ENCODE measurements at places on chromosomes 12 and 14.

DNA sequence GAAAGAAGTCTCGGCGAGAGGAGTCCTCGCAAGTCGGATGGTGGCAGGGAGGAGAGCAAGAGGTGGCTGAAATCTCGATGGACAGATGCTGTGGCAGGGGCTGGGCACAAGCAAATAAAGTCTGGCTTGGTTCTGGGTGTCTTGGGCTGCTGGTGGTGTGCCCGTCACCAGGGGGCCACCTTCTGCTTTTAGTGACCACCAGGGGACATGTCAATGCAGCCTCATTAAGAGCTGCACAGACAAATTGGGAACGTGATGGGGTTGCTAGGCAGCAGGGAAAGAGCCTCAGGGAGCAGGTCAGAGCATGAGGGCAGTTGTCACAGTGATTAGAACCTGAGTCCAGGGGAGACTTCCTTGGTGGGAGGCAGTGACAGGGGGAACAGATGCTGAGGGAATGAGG, 44.0 kb downstream of the LRRC74A start:
- DNase-seq = no peak

DNA sequence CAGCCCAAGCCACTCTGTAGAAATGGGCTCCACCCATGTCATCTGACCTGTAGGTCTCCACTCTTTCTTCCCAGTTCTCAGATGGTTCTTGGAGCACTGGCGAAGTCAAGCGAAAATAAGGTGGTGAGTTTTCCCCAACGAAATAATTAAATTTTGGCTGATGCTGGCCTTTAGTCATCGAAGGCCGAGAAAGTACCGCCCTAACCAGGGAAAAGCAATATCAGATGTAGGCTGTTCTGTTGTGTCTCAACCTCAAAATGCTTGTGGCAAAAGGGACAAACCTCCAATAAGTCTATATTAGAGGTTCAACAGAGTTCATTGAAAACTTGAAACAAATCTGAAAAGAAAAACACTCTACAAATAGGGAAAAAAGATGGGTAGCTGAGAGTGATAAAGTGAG, 48.6 kb upstream of the BCAT1 start:
- DNase-seq = no peak

DNA sequence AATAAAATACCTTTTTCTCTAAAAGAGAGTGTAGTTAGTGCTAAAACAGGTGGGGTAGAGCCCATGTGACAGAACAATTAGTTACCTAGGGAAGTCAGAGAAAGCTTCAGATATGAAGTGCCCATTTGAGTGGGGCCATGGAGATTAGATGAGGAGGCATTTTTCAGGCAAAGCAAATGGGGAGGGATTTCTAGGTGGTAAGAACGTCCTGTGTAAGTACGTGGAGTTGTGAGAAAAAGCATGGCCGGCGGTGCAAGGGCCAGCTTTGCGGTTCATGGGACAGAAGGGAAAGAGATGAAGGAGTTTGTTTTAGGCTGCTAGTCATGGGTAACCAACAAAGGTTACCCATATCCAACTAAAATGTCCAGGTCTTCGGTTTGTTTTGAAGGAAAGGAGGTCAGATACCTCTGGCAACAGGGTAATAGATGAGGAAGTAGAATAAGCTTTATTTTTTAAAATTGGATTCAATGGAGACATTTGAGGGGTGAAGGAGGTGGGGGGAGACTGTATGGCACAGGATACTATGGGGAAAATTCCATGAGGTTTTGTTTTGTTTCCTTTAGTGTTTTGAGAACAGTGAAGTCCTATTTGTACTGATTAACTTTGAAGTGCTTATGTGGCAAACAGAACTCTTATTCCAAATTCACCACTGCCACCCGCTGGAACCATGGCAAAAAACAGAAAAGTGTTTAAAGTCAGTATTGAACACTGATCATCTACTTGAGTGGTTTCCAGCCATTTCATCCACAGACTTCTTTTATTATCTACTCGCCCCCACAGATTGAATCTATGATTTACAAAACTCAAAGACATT, 10.0 kb upstream of the SNRPF start:
- DNase-seq = no peak

- DNase-seq = no peak
Measured at GRCh38 chr12:93664573-93665138, 12.5 kb upstream of the CRADD start.

- no peak for DNase-seq
Measured at GRCh38 chr12:126910570-126910969, 1356.4 kb upstream of the TMEM132C start.

GRCh38 chr12:82857911-82858533, 171.3 kb downstream of the TMTC2 start:
- no peak for DNase-seq

DNA sequence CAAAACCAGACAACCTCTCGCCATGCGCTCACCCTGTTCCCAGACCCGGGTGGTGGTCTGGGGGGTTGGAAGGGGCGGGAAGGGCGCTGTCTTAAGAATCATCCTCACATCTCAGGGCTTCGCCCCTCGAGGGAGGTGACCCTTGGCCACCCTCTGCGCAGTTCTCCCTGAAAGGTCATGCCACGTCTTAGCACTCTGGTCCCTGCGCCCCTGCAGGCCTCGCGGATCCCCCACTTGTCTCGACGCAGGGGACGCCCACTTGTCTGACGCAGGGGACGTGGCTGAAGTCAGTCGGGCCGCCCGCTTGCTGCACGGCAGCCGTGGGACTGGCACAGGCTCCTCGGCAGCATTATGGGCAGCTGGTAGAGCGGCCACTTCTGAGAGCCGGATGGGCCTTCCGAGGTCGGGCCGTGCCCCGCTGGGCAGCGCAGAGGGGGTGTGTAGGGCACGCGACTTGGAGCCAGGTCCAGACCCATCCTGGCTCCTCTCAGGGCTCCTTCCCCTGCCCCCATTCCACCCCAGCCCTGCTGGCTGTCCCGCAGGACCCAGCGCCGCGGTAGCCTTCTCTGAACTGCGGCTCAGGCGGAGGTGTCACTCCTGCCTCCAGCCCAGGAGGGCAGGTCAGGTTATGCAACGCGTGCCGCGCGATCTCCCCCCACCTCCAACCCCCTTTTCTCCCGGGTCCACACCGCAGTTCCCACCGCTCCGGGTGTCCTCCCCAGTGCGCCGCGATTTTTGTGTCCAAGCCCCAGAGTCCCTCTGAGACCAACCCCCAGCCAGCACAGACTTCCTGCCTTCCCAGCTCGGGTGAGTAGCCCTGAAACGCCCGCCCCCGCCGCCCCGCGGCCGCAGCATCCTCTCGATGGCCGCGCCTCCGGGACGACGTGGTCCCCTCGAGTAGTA, 40.9 kb upstream of the CAPRIN2 start:
- DNase-seq = peak; percentile 54

DNA sequence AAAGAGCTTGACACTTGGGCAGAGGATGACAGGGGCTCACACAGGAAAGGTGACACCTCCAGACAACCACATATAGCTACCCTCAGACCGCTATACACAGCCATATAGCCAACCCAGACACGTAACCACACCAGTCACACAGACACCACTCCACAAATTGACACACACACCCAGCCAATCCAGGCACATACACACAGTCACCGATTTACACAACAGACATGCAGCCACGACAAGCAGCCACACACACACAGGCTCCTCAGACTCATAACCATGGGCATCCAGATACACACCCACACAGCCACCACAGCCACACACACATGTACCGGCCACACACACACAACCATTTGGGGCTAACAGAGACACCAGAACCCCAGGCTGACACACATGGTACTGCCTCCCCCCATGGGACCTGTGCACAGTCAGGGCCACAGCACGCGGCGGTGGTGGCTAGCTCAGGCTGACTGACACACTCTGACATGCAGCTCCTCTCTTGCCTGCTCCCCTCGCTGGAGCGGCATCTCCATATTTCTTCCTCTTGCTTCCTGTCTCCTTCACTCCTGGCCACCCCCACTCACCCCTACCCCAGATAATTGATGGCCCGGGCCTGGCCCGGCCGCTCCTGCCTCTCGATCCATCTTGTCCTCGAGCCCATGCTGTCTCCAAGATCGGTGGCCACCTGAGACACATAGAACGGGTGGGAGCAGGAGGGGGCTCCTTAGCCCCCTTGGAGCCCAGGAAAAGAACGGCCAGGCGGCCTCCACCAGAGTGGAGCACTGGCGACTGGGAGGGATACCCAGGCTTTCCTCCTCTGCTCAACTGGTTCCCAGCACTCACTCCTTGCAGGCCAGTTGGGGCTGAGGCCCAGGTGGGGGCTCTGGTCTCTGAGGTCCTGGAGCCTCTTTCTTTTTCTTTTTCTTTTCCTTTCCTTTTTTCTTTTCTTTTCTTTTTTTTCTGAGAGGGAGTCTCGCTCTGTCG, 6.0 kb upstream of the SHMT2 start:
- no peak for DNase-seq

- DNase-seq = peak; percentile 71
Measured at GRCh38 chr14:61894452-61895077, 132.3 kb downstream of the SNAPC1 start.

- DNase-seq = no peak
Measured at GRCh38 chr14:104437703-104438102, 141.9 kb upstream of the C14orf180 start.

DNA sequence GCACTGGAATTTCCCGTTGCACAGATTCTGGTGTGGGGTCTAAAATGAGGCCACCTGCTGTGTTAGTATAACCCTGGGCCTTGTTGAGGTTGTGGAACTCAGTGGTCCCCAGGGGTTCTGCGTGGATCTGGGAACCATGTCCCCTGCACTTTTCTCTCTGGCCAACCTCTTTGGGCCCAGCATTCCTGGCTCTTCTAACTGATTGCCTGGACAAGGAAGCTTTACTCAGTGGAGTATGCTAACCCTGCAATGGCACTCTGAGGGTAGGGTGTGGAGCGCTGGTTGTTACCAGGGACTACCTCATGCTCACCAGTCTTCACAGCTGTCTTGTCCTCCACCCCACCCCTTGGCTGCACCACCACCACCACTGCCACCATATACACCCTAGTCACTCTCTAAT, 39.2 kb downstream of the CPM start:
- DNase-seq = no peak

DNA sequence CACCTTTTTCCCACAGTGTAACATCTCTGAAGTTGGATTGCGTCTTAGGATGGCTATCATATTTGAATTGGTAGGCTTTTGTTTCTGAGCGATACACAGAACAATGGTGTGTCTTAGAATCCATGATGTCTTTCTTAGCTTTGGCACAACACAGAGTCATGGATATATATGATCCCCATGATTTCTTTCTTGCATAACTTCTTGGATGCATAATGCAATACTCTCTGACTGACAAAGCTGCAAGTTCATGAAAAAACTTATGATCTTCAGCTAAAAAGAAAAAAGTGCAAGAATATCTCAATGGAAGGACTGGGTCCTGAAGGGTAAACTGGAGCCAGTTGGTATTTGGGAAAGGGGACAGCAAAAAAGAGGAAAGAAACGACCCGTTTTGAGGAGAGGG, 48.1 kb downstream of the VWF start:
- DNase-seq = no peak

GRCh38 chr14:63432228-63432627, 110.9 kb downstream of the PPP2R5E start:
- no peak for DNase-seq
